ENCODE measurements at places on chromosomes 6 and 20.
A peak's percentile ranks its signal among the peaks of the same experiment; 100 is the strongest.

- DNase-seq = no peak
Measured at GRCh38 chr6:86936834-86937218, 502 bp upstream of the HTR1E start.

DNA sequence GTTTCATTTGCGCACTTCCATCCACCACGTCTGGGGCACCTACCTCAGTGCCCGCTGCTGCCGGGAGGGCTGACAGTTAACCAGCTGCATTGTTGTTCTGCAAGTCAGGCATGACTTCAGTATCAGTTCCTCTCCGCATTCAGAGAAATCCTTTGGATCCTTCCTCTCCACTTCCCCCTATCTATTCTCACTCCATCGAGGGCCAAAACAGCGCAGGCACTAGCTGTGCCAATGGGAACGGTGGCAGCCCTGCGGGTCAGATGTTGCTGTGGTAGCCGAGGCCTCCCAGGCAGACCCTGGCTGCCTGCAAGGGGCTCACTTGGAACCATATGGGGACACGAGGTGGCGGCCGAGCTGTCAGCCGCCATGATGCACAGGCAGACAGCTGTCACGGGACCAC, 64.2 kb upstream of the INSM1 start:
- DNase-seq = no peak

DNA sequence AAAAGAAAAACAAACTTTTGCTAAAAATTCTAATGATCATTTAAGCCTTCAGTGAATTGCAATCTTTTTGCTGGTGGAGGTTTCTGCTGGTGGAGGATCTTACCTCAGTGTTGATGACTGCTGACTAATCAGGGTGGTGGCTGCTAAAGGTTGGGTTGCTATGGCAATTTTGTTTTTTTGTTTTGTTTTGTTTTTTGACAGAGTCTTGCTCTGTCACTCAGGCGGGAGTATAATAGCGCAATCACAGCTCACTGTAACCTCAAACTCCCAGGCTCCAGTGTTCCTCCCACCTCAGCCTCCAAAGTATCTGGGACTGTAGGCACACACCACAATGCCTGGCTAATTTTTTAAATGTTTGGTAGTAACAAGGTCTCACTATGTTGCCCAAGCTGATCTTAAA, 94.7 kb downstream of the ANKRD6 start:
- no peak for DNase-seq

DNA sequence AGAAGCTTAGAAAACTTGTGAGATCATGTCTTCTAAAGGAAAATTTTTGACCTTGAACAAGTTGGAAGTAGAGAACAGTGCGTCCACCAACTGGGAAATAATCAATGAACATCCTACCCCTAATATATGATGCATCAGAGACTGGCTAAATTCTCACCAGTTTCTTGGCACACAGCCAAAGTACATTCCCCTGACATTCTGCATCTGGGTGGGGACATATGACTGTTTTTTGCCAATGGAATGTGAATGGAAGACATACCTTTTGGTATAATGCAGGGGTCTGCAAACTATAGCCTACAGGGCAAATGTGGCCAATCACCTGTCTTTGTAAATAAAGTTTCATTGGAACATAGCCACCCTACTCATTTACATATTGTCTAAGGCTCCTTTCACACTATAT, 84.7 kb downstream of the HAO1 start:
- DNase-seq = no peak

GRCh38 chr6:18121580-18122127, 823 bp downstream of the NHLRC1 start:
- no peak for DNase-seq

- no peak for DNase-seq
Measured at GRCh38 chr6:4128748-4129147, 6.6 kb downstream of the ECI2 start.

DNA sequence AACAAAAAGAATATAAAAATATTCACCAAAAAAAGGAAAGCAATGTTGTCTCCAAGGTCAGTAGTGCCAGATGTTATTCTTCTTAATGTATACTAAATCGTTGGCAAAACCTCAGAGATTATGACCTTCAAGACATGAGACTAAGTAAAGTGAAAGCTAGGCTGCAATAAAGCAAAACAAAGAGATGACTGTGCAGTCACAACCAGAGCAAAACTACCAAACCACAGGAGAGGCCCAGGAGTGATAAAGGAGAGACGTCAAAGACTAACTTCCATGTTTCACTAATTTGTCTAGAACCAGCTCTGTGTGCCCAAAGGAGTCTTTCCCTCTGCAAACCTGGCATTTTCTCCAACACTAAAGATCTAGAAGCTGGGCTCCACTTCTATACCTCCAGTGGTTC, 155.9 kb upstream of the POU3F2 start:
- DNase-seq = no peak

DNA sequence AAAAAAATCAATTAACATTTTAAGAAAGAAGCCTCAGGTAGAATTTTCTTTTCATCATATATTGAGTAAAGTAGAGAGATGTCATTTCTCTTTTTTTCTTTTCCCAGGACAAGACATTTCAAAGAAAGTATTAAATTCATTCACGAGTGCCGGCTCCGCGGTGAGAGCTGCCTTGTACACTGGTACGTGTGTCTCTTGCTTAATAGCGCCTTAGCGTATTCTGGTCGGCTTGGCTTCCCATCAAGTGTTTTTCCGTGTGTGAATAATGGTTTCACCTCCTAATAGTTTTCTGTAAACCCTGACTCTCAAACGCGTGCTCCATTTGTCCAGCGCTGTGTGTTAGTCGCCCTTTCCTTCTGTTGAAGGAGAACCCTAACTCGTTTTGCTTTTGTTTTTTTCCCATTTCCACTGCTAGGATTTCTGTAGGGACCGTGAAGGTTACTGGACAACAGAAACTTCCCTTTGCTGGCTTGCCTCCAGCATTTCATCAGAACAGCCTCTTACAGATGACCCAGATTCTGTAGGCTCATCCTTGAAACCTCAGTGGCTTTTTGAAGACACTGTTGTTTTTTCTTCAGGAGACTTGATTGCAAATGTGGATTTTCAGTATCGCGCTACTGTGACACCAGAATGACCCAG, 45.7 kb upstream of the IRF4 start:
- DNase-seq = peak; percentile 61

- no peak for DNase-seq
Measured at GRCh38 chr6:3232017-3232945, 4.8 kb upstream of the TUBB2B start.

DNA sequence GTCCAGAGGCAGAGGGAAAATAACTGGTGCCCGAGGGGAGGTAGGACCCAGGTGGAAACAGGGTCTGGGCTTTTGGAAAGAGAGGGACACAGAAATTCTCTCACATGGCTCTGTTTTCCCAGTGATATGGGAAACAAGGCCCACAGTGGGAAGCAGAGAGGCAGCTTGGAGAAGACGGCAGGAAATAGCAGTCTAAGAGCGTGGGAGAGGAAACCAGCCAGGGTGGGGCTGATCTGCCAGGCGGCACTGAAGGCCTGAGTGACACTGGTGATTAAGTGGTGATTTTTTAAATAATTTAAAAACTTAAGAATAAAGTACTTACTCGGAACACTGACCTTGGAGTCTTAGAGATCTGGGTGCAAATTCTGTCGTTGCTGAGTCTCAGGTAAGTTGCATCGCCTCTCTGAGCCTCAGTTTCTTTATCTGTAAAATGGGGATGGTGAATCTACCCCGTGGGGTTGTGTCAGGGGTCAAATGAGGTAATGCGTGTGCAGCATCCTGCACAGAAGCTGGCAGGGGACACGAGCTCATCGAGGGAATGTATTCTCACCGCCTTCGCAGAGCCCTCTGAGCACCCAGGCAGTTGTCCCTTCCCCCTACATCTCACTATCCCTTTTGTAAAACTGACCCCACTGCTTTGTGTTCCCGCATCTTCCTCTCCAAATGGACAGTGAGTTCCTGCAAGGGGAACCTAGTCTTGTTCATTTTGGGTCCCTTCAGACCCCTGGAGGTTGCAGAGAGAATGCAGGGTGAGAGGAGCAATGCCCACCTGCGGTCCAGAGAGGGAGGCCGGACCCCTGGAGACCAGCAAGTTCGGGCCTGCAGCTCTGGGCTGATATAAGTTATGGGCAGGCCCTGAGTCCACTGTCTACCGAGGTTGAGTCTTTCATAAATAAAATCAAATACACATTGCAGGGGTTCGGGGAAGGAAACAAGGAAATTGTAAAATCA, 228.6 kb upstream of the PMEPA1 start:
- DNase-seq = no peak

DNA sequence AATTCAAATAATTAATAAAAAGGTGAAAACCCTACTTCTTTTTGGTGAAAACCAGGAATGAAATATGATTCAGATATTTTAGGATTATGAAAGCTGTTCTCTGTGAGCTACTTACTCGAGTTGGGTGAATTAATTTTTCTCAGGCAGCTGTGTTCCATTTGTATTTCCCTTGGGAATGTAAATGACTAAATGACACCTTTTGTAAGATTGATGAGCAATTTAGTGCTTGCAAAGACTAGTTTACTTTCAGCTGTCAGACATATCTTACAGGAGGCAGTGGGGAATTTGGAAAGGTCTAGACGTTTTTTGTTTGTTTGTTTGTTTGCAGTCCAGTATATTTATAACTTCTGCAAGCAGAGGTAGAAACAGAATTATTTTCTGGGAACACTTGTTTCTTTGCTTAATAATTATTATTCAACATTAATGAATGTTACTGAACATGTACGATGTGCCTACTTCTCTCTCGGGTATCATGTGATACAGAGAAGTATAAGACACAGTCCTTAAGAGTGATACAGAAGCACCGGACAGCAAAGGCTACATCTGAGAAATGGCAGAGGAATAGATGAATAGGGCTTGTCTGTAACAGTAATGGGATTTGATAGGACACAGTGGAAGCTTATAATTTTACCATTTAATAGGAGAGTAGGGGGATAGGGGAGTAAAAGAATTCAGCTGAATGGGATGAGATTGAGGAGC, 91.3 kb downstream of the AKAP7 start:
- DNase-seq = no peak

DNA sequence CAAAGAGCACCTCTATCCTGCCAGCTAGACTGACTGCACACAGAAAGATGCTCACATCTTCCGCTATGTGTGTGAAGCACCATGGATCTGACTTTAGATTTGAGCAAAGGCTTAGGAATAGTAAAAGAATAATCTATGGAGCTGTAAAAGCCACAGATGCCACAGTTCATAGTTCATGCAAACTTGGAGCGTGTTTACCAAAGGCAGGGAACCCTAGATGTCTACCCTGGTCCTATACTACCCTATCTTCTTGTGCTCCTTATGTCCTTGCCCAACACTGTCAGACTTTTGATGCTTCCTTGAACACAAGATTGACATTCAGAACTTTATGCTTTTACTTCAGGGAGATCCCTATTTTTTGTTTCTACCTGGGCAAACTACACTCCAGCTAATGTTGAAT, 39.2 kb downstream of the SPACA1 start:
- DNase-seq = no peak

DNA sequence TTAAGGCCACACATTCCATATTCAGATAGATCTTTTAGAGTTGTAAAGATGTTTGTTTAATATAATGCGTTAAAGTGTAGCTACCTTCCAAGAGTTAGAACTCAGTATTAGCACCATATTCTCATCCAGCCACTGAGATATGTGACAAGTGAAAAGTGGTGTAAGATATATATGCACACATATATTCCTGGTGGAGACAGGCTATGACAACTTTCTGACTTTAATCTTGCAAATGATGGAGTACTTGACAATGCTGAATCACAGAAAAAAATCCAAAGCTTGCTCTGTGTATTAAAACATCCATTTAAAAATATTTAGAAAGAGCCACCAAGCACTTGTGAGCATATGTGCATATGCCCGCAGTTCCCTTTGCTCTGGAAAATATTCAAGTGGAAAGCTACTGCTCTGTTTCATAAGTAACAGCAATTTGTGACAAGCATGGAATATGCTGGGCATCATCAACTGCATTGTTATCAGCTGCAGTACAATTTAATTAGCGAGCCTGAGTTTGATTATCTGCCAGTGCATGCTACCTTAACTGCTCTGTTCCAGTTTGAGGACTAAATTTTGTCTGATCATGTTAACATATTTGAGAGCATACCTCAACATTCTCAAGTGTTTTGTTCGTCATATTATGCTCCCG, 64.8 kb downstream of the VIP start:
- DNase-seq = no peak

DNA sequence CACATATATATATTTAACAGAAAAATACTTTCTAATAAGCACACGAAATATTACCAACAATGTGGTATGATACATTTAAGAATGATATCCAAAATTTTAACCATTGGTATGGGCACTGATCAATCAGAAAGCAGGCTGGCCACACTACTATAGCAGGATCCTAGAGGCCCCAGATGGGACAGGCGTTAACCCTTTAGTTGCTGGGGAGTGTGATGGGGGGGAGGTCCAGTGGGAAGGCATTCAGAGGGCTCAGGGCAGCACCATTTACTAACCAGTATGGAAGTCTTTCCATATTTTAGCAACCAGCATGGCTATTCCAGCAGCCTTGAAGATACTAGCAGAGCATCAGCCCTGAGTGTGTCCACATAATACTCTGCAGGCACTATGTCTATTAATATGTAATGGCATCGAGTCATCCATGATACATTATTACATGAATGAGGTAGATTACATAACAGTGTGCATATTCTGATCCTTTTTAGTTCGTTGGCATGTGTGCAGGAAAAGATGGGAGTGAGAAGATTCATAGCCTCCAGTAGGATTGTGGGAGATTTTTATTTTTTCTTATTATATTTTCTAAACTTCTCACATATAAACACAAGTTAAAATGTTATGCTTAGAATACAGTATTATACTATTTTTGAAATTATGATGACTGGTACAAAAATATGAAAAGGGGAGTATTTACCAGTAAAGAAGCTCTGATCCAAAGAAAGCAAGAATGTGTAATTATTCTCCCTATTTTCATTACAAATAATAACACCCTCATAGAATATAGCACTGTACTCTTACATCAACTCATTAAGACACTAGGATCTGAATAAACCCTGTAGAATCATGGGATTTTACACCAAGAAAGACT, 78.9 kb downstream of the FAM217A start:
- no peak for DNase-seq

- DNase-seq = no peak
Measured at GRCh38 chr6:89554106-89554505, 84.4 kb downstream of the LYRM2 start.

- no peak for DNase-seq
Measured at GRCh38 chr6:54361188-54361587, 52.9 kb downstream of the TINAG start.

DNA sequence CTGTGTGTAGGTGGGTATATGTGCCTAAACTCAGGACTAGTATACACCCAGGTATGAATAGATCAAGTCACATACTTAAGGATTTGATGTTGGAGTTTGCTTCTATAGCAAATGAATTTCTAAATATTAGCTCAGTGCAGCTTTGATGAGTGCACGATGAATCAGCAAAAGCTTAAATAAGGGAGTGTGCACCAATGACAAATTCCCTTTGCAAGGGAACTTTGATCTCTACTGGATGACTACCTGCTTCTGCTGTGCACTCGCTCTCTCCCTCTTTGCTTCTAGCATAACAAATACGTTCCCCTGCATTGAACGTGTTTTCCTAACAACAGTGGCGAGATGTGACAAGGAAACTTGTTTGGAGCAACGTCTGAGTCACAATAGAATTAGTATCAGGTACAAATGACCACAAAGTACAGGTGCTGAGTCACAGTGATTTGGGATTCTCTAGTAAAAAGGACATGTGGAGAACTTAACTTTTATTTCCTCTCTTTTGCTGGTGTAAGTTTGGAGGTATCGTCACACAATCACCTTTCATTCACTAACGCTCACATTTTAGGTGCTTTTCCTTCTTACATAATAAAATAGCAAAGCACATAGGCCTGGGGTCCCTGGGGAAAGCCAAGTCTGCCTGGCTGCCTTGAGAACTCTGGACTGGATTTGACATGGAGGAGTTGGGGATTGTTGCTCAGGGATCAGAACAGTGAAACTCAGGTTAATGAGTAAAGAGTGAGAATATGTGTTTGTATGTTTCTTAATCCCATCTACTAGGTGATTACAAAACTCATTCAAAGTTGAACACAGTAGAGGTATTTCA, 49.7 kb downstream of the KLHL31 start:
- DNase-seq = peak; percentile 53

Measured in skeletal muscle cell (primary cell).